ENCODE measurements at places on chromosomes 2 and 18.

DNA sequence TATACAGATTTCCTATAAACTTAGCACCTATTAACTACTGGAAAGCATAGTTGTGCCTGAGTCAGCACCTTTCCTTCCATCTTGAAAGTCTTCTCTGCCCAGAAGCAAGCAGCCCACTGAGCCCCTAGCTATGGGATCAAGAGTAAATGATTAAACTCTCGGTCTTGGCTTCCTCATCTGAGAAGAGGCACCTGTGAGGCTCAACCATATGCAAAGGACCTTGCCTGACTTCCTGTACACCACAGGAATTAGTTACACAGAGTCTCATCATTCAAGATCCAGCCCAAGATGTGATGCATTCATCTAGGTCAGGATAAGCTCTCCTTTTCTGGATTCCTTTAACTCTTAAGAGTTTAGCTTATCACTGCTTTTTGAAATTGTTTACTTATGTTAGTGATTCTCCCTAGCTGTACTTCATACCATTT, 96.0 kb downstream of the CDH2 start:
- DNase-seq, result no peak

DNA sequence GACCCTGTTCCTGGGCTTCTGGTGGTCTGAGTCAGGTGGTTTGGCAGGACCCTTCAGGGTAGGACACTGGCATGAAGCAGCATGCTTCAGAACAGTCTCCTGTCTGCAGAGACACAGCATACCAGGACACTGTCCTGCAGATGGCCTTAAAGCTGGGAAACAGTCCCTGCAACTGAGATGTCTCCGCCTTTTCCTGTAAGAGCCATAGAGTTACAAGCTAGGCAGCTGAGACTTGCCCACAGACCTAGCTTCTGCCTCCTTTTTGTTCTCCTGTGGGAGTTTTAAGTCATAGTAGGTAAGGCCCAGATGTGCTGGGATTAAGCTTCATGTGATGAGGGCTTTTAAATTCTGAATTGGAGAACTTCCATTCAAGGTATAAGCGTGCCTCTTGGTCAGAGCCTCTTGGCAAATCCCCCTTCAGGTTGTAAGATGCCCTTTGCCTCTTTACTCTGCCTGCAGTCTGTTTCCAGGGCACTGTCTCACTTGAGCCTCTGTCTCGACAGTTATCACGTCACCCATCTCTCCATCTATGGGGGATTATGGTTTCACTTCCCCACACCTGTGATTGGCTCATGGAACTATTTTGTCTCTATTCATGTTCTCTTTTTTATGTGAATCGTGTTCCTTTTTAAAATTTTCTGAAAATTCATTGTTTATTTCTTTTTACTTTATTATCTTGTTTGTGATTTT, 51.8 kb downstream of the COA5 start:
- DNase-seq, result no peak

GRCh38 chr2:215973954-215974699, 39.2 kb downstream of the MREG start:
- peak; percentile 14 for DNase-seq

- DNase-seq, result no peak
Observed at GRCh38 chr2:159792599-159792998, 5.4 kb downstream of the CD302 start.

DNA sequence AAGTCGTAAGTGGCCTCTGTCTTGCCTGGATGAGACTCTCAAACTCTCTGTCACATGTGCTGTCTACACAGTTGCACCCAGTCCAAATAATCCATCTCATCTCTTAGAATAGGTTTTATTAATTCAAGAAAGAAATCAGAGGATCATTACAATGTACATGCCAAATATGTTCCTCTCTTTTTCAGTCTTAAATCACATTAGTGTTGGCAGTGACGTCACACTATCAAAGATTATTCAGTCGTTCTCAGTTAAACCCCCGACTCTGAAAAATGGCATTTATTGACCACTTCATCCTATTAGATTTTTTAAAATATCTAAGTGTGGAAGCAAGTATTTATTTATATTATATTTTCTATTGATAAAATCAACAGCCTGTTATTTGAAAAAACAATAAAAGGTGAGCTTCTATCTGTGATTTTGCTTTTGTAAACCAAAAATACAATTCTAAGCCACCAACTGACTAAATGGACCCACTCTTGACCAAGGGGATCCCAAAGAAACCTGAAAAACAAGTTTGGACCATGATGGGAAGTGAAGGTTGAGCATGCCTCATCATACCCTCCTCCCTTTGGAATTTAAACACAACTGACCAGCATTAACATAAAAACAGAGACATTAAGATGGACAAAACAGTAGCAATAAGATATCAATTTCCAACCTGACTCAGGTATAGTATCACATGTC, 1894.4 kb upstream of the LRRTM1 start:
- DNase-seq, result no peak

- no peak for DNase-seq
Observed at GRCh38 chr18:44309185-44309584, 371.5 kb upstream of the SETBP1 start.

All from A549 (cell line).